ENCODE measurements at places on chromosomes 5 and 9.

DNA sequence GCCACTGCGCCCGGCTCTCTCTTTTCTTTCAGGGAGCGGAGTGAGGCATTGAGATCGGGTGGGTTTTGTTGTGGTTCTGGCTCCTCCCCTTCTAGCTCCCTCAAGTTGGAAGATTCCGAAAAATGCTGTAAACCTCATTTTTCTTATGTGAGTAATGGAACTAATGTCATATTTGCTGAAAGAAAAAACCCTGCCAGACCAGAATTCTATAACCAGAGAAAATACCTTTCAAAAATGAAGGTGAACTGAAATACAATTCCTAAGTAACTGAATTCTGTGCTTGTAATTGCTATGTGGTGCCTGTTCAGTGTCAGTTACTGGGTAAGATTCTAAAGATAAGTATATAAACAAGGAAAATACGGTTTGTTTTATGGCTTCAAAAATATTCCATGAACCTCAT, 30.9 kb upstream of the CDK20 start:
- DNase-seq, result no peak

DNA sequence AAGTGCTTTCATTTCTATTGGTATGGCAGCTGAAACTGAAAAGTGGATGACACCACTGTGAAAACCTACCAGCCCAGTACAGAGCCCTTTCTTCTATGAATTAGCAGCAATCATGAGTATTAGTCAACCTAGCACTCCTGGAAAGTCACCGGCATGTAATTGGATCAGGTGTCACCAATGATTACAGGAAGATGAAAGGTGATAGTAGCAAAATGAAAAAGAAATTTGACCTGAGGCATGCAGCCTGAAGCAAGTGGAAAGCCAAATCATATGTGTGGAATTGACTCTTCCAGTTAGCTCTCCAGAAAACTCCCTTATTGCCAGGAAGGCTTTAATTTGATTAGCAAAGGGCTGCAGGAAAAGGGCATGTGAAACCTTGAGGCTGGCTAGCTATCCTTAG, 81.2 kb upstream of the NAA35 start:
- DNase-seq, result no peak

DNA sequence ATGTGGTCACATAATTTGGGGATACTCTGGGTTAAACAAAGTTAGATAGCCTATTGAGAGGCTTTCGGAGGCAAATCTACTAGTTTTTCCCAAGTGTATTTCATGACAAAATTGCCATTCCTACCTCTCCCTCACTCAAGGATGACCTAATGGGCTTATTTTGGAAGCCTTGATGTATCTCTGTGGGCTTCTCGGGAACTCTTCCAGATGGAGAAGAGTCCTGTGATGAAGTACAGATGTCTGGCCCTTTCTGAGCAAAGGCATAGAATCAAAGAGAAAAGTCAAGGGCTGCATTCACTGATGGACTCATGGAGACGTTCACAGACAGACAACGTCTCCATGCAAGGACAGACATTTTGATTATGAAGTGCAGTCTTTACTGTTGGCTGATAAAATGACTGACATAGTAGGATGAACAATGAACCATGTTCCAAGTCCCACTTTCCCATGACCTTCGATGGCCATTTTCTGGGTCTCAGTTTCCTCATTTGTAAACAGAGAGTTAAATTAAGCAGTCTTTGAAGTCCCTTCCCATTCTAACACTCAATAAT, 347.2 kb upstream of the CD180 start:
- DNase-seq, result no peak

- no peak for DNase-seq
Measured at GRCh38 chr5:171264843-171265242, 44.2 kb upstream of the TLX3 start.

GRCh38 chr9:134606951-134607731, 34.5 kb upstream of the COL5A1 start:
- no peak for DNase-seq

GRCh38 chr5:6872441-6873160, 159.4 kb downstream of the TENT4A start:
- DNase-seq, result no peak

GRCh38 chr5:179613460-179614071, 9.9 kb downstream of the HNRNPH1 start:
- no peak for DNase-seq

DNA sequence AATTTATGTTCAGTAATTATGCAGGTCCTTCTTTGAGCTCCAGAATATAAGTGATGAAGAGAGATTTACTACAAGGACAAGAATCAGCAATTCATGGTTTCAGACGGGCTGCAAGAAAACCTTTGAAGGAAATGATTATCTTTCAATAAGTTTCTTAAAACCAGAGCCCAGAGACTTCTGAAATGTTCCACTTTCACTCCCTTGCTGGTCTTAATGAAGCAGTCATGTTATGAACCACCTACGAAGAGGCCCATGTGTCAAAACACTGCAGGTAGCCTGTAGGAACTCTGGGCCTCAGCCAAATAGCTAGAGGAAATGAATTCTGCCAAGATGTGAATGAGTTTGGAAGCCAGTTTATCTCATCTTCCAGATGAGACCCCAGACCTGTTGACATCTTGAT, 505.9 kb upstream of the MEF2C start:
- DNase-seq, result no peak

DNA sequence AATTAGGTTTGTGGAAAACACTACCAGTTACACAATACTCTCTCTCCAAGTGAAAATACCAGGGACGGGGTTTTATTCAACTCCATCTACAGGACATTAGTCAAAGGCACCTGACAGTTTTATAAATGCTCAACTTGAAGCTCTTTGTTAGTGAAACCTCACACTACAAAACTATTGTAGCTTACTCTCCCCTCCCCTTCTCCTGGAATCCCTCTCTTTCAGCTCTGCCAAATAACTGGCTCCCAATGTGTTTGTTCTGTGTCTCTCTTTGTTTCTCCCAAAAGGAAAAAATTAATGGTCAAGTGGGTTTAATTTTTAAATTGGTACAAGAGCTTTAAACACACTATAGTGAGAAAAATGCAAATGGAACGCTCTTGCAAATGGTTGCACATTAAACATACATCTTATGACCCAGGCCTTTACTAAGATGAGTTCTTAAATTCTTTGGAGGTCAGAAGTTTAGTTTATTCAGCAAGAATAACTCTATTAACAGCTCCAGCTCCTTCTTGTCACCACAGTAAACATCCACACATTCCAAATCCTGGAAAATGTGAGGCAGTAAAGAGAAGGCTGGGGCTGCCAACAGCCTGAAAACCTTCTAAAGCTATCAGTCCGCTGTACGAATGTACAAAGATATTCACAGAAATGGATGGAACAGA, 48.4 kb downstream of the ZNF608 start:
- peak; percentile 73 for DNase-seq

- no peak for DNase-seq
Measured at GRCh38 chr9:68749135-68749534, 44.1 kb downstream of the PIP5K1B start.

Data from spinal cord (tissue), 10 donors.